Immature natural killer cell (primary cell): ENCODE measurements at places on chromosomes 1 and 21. TPM values are rescaled to one million over a fixed set of nuclear protein-coding genes. Genes with fewer than 3 reads are reported as not detected.
A peak's percentile ranks its signal among the peaks of the same experiment; 100 is the strongest.

Gene MTARC1
- polyA plus RNA-seq: 0.37 TPM

- no peak for DNase-seq
- no peaks in the 10 kb centered on the region for H3K27me3 ChIP-seq
- no peak overlapping the region for H3K27ac ChIP-seq
These were observed 110.5 kb downstream of the GLIS1 start for GRCh38 chr1:53628286-53628955.

GRCh38 chr21:15164678-15165303, 100.0 kb upstream of the NRIP1 start:
- no peak for DNase-seq
- no peak overlapping the region for H3K27ac ChIP-seq
- no peak overlapping the region for H3K4me3 ChIP-seq
- no peaks in the 10 kb centered on the region for H3K36me3 ChIP-seq
- H3K4me1 ChIP-seq: no peaks in the 10 kb centered on the region

Gene FAM163A
- not detected for polyA plus RNA-seq

- H3K27me3 ChIP-seq: peaks cover 1% of the 10 kb centered on the region
- peaks cover 17% of the 10 kb centered on the region for H3K4me1 ChIP-seq
- no peak for DNase-seq
- H3K27ac ChIP-seq: no peak overlapping the region
These were observed 5.0 kb downstream of the DNAJC16 start for GRCh38 chr1:15531682-15532081.

- H3K27me3 ChIP-seq: no peaks in the 10 kb centered on the region
- H3K4me3 ChIP-seq: no peak overlapping the region
- no peaks in the 10 kb centered on the region for H3K4me1 ChIP-seq
- DNase-seq: no peak
- no peak overlapping the region for H3K27ac ChIP-seq
- peaks cover 30% of the 10 kb centered on the region for H3K36me3 ChIP-seq
These were observed 41.2 kb upstream of the TTC22 start for GRCh38 chr1:54842206-54842915.

DNA sequence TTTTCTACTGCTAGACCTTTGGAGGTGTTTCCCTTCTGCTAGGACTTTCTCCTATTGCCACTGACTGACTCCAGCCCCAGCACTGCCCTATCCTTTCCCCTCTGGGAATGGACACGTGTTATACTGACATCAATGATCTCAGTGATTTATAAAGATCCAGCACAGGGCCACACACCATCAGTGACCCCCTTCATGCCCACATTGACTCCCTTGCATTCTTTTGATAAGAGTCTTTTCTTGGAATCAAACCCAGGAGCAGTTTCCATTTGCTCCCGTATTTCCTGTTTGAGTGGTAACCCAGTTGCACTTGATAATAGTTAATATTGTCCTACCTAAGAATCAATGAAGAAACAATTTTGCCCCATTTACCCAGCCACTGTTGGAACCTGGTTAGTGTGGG, 501.0 kb upstream of the USP24 start:
- H3K4me1 ChIP-seq: no peaks in the 10 kb centered on the region
- no peak overlapping the region for H3K27ac ChIP-seq
- no peak overlapping the region for H3K4me3 ChIP-seq
- no peaks in the 10 kb centered on the region for H3K36me3 ChIP-seq
- H3K27me3 ChIP-seq: peaks cover 5% of the 10 kb centered on the region
- no peak for DNase-seq

Gene FLG
- not detected for polyA plus RNA-seq

GRCh38 chr1:43303471-43304313, 2.9 kb downstream of the TIE1 start:
- no peak overlapping the region for H3K27ac ChIP-seq
- no peaks in the 10 kb centered on the region for H3K36me3 ChIP-seq
- peaks cover 8% of the 10 kb centered on the region for H3K4me1 ChIP-seq
- no peak overlapping the region for H3K4me3 ChIP-seq

DNA sequence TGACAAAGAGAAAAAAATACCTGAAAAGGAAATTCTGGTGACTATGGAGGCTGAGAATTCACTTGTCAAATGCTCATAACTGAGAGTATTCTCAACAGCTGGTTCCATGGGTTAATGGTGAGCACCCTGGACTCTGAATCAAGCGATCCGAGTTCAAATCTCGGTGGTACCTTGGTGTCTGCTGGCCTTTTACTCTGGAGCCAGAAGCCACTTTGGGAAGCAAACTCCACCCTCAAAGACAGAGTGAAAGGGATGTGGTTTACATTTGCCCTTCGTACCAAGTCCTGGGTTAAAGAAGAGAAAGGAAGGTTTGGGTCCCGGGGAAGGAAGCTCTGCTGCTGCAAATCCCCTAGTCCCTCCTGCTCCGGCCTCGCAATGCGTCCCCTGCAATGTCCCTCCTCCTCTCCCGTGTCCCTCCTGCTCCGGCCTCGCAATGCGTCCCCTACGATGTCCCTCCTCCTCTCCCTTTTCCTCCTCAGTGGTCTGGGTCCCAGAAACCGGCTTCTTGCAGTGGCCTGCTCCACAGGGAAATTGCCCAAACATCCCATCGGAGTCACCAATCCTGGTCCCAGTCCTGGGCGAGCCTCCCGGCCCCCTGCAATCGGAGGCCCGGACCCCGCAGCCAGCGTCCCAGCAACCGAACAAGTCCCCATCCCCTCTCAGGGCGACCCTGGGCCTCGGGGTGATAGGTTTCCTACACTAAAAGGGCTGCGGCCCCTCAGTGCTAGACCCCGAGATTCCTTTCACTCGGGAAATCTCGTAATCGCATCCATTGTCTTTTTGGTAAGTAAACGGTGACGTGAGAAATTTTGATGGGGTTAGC, 129.4 kb downstream of the PPIAL4G start:
- no peak for DNase-seq
- no peaks in the 10 kb centered on the region for H3K4me1 ChIP-seq
- no peak overlapping the region for H3K27ac ChIP-seq
- H3K36me3 ChIP-seq: peaks cover 6% of the 10 kb centered on the region
- no peak overlapping the region for H3K4me3 ChIP-seq

DNA sequence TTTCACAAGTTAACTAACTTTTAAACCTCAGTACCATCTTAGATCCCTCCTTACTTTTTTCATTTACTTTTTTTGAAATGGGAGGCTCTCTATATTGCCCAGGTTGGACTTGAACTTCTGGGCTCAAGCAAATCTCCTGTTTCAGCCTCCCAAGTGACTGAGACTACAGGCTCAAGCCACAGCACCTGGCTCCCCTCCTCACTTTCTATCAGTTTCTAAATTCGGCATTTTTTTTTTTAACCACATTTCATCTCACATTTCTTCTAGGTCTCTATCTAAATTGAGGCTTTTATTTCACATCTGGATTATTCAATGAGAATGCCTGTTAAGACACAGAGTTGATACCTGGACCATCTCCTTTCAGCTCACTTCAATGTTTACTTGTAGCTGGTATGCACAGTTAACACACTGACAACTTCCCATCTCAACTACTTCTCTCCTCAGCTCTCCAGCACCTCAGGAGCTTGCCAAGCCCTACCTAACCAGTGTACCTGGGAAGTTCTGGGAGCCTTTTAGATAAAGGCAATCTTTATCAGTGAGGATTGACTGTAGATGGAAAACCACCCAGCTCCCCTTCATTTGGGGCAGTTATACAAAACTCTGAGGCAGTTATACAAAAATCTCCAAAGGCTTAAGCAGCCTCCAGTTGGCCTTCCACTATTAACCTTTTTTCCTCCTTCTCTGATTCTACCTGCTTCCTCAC, 3.4 kb downstream of the USP33 start:
- H3K27me3 ChIP-seq: peaks cover 3% of the 10 kb centered on the region
- no peaks in the 10 kb centered on the region for H3K36me3 ChIP-seq
- peak overlapping the region; percentile 88 for H3K27ac ChIP-seq
- DNase-seq: no peak
- H3K4me1 ChIP-seq: peaks cover 49% of the 10 kb centered on the region

DNA sequence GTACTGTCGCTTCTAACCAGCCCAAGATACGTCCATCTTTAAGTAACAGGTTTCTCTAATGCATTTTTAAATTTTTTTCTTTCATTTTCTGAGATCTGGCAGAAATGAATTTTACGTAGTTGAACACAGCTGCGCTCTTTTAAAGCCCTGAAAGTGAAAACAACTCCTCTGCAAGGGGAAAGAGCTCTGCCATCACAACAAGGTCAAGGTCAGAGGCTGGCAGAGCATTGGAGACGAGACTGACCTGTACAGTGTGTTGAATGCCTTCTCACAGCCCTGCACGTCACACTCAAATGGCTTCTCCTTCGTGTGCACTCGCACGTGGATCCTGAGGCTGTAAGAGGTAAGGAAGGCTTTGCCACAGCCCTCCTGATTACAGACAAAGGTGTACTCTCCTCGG, 19.7 kb downstream of the MTF1 start:
- peaks cover 2% of the 10 kb centered on the region for H3K4me1 ChIP-seq
- H3K27ac ChIP-seq: no peak overlapping the region
- no peaks in the 10 kb centered on the region for H3K27me3 ChIP-seq
- peaks cover 31% of the 10 kb centered on the region for H3K36me3 ChIP-seq

Gene MEX3A
- polyA plus RNA-seq: not detected

GRCh38 chr1:212118167-212118871, 82.8 kb downstream of the DTL start:
- H3K27ac ChIP-seq: peak overlapping the region; percentile 61
- peaks cover 20% of the 10 kb centered on the region for H3K4me1 ChIP-seq
- H3K4me3 ChIP-seq: no peak overlapping the region
- no peaks in the 10 kb centered on the region for H3K36me3 ChIP-seq
- no peak for DNase-seq
- H3K27me3 ChIP-seq: no peaks in the 10 kb centered on the region

Gene FLVCR1
- polyA plus RNA-seq: 0.12 TPM

DNA sequence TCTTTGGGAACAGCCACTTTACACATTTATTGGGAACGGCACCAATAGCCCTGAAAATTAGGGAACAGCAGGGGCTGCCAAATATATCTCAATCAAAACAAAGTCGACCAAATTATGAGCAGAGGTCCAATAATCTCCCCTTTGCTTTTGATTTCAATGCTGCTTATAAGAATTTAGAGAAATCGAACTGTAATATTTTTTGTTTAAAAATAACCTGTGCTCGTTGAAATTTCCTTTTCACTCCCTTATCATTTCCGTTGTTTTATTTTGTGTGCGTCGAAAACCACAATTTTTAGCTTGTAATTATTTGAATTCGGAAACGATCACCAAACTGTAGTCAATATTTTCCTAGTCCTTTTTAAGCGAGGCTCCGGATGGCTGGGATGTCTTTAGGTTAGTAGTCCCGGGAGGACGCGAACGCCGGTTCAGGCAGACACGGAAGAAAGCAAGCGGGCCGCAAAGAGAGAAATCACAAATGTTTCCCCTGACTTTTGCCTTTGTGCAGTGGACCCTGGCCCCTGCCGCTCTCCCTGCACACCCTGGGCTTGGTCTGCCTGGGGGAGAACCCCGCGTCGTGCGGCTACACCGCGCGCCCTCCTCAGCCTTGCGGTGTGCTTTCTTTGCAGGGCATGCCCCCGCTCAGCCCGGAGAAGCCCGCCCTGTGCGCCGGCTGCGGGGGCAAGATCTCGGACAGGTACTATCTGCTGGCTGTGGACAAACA, 2.3 kb downstream of the LHX9 start:
- peak overlapping the region; percentile 85 for H3K4me3 ChIP-seq
- DNase-seq: no peak
- H3K27me3 ChIP-seq: peaks cover 66% of the 10 kb centered on the region

GRCh38 chr1:241557551-241558193, 25.5 kb downstream of the KMO start:
- H3K4me3 ChIP-seq: no peak overlapping the region

DNA sequence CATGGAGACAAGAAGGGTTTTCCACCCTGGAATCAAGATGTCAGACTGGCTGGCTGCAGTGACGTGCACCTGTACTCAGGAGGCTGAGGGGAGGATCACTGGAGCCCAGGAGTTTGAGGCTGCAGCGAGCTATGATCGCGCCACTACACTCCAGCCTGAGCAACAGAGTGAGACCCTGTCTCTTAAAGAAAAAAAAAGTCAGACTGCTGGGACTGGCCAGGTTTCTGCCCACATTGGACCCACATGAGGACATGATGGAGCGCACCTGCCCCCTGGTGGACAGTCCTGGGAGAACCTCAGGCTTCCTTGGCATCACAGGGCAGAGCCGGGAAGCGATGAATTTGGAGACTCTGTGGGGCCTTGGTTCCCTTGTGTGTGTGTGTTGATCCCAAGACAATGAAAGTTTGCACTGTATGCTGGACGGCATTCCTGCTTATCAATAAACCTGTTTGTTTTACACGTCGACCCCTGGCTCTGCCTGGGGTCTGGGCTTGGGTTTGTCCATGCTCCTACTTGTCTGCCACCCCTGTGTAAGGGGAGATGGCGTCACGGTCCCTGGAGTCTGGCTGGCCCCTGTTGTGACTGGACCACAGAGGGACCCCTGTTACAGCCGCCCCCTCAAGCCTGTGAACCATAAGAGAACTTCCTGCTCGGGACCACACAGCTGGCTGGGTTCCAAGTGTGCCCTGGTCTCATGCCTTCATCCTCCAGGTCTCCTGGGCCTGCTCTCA, 20.9 kb upstream of the VPS13D start:
- peaks cover 59% of the 10 kb centered on the region for H3K4me1 ChIP-seq
- peak overlapping the region; percentile 61 for H3K4me3 ChIP-seq
- peak overlapping the region; percentile 90 for H3K27ac ChIP-seq
- peaks cover 20% of the 10 kb centered on the region for H3K27me3 ChIP-seq
- H3K36me3 ChIP-seq: peaks cover 5% of the 10 kb centered on the region

DNA sequence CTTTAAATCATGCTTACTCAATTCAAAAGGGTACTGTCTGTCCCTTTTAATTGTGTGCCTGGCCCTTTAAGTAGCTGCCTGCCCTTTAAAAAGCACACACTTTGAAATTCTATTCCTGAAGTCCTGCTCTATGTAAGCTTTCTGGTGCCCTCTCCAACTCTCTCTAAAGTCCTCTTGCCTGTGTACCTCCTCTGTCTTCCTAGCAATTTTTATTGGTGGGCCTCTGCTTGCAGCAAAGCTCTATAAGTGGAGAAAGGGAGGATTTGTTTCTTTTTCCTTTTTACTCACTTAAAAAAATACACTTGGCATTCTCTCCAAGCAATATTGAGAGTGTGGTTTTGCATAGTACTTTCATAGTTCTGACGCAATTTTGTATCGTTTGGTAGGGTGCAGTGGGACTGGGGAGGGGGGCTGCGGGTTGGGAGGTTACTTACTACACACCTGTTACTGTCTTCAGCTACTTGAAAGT, 135.4 kb downstream of the LMO4 start:
- H3K4me1 ChIP-seq: no peaks in the 10 kb centered on the region
- H3K27me3 ChIP-seq: peaks cover 2% of the 10 kb centered on the region
- no peak overlapping the region for H3K27ac ChIP-seq
- no peak overlapping the region for H3K4me3 ChIP-seq
- no peak for DNase-seq
- H3K36me3 ChIP-seq: peaks cover 4% of the 10 kb centered on the region

DNA sequence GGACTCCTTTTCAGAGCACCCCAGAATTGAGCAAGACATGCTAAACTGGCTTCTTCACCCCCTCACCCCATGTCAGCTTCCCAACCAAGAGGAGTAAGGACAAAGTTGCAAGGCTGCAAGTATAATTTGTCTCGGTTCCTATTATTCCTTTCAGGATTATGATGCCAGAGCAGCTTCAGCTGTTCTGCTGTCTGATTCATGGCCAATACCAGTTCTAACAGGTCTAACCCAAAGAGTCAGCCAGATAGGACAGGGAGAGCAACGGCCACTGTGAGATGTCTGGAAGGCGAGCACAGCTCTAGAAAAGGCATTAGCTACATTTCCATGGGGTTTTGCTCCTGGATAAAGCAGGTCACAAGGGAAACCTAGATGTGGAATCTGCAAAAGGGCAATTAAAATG, 53.3 kb upstream of the HOOK1 start:
- no peak for DNase-seq
- peaks cover 5% of the 10 kb centered on the region for H3K36me3 ChIP-seq
- H3K27ac ChIP-seq: no peak overlapping the region
- H3K4me1 ChIP-seq: peaks cover 6% of the 10 kb centered on the region
- no peak overlapping the region for H3K4me3 ChIP-seq
- peaks cover 4% of the 10 kb centered on the region for H3K27me3 ChIP-seq

Gene FTCD
- not detected for polyA plus RNA-seq

Gene SLC9C2
- not detected for polyA plus RNA-seq
